ENCODE measurements at places on chromosomes 1 and 21.
A peak's percentile ranks its signal among the peaks of the same experiment; 100 is the strongest.

DNA sequence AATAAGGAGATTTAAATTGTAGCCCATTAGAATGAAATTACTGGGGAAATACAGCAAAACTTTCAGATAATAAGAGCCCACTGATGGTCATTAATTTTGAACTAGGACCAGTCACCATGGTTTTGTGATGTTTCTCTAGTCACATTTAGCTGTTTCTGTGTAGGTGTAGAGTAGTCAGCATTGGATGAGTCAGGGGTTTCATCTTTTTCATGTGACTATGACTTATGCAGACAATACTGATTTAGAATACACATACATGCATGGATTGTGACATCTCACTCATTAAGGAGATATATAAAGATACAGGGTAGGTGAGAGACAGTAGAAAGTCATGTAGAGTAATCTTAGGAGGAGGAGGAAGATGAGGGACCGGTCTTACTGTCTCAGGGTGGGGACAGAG lies 1192.7 kb downstream of the KCNT2 start:
- no peak for DNase-seq

DNA sequence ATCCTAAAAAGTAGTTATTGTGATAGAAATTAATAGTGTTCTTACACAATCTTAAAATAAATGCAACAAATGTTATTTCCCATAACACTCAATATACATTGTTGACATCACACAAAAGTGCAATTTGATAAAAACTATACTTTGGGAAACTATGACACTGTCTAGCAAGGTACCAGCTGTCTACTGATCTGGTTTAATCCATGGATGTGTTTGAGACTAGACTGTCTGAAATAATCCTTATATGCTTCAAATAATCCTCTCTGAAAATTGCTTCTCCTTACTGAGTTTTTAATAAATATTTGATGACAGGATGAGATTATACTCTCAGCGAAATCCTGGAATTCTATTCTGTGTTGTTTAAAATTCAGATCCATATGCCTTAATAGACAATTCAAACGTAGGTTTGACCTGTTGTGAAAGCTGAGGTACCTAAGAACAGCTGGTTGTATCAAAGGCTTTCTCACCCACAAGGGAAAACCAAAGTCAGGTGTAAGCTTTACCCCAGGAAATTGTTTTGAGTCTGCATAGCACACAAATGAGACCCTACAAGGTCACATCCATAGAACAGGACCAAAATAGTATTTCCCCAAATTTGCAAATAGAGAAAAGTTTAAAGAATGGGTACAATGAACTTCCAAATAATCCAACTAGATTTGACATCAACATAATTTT lies 8.8 kb upstream of the GFI1 start:
- no peak for DNase-seq

DNA sequence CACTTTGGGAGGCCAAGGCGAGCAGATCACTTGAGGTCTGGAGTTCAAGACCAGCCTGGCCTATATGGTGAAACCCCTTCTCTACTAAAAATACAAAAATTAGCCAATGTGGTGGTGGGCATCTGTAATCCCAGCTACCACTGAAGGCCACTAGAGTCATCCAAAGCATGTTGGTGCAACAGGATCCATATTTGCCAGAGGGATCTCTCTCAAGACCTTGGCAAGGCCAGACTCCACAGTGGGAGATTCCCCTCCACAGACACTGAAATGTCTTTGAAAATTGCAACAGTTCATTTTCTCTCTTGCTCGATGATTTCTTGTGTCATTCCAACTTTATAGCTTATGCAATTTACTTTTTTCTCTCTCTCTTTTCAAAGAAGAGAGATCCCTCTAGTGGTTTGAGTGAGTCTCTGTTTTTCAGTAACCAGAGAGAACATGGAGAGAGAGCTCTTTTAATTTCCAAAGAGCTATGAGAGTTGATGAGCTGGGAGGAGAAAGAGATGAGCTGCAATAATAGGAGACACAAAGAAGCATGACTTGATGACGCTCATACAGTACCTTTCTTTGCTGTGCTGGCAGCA lies 176.8 kb upstream of the USP25 start:
- DNase-seq, result peak; percentile 26

DNA sequence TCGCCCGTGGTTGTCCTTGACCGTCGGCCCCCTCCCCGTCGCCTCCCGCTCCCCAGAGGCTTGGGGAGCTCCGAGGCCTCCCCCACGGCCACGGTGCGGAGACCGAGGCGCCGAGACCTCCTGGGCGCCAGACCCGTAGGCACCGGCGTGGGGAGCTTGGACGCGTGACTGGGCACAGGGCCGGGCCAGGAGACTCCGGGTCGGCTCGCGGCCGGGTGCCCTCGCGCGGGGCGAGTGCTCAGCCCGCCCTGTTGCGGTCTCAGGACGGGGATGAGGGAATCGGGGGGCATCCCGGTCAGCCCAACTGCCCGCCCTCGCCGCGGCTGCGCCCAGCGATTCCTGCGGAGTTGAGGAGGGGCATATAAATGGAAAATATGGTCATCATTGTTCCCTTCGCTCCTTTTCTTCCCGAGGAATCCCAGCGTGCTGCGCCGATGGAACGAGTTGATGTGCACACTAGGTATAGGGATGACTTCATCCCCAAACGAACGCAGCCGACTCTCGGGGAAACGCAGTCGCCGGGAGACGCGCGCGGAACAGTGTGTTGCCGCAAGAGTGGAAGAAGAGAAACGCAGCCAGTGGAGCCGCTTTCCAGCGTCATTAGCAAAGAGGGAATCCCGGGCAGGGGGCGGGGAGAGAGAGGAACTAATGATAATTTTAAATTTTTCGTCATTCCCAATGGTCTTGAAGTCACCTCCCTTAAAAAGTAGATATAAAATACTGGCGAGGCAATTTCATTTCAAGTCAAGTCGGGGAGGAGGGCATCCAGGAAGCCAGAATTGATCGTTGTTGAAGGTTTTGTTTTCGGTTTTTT lies 747 bp upstream of the ENAH start:
- DNase-seq, result no peak

GRCh38 chr1:98184856-98185255 lies 264.0 kb upstream of the DPYD start:
- DNase-seq, result no peak

- DNase-seq, result no peak
Measured at GRCh38 chr1:176325664-176326063, 118.6 kb upstream of the COP1 start.

DNA sequence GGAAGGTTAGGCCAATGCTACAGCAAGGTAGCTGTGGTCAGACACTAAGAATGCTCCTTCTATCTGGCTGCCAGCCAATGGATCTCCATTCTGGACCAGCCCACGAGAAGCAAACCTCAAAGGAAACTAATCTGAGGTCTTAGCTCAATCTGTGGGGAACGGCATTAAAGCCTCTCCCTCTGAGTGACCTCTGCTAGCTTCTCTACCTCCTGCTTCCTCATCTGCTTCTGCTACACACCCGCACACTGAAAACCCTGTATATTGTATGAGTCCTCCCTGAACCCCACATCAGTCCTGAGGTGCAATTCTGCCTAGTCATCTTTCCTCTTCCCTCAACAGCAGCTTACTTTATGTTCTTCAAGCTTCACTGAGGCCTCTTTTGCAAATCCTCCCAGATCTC lies 6.9 kb upstream of the GALE start:
- DNase-seq, result no peak

DNA sequence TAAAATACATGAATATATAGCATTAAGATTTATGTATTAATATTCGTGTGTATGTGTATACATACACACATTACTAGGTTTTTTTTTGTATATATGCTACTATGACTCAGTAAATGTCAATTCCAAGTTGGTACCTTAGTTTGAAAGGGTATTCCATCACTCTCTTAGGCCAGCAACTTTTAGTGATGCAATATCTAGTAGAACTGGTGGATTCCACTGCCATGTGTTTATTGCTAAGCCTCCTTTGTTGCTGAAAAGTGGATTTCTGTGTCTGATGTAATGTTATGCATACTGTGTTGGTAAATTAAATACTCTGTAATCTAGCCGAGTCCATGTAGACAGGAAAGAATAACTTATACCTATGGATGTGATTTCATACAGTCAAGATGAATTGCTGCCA lies 16.9 kb upstream of the COL11A1 start:
- DNase-seq, result no peak

DNA sequence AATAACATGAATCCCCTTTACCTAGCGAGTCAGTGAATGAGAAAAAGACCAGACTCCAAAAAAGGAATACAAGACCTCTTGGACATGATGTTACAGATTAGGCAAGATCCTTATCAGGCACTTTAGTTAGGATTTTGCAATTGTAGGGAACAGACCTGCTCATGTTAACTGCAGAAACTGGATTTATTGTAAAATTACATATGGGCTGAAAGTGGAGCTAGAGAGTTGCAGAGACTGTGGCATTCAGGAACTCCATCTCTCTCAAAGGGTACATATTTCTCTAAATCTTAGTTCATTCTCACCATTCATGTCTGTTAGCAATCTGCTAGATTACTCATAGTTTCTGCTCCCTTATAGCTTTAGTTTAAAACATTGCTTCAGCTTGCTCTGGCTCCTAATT lies 142.2 kb downstream of the PAPPA2 start:
- DNase-seq, result no peak

DNA sequence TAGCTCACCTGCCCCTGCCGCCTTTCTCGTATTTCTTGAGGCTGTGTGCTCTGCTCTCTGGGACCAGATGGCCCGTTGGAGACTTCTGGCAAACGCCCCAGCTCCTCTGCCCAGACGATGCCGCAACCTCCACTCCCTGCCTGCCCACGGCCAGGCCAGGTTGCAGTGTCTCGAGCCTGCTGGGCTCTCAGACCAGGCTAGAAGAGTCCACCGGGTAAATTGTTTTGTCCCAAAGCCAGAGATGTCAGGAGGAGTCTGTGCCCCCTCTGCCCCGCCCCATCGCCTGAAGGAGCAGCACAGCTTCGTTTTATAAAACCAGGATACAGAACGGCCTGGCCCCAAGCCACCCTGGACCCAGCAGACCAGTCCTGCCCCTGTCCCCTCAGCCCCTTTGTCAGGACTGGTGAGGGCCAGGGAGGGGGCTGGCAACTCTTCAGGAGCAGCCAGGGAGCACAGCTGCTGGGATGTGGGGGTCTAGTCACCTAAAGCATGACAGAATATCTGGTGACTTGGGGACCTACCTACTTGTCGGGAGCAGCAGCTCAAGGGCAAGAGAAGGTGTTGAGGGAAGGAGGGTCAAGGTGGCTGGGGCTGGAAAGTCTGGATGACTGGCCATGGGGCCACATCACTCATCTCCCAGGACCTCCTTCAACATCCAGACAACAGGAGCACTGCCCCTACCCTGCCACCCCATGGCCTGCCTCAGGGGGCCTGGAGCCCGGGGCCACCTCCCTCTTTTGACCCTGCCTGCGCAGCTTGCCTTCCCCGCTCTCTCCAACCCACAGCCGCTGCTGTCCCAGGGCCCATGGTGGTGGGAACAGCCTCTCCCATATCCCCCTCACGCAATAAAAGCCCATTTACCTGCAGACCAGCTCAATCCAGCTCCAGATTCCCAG lies 33.9 kb upstream of the LBR start:
- DNase-seq, result no peak

GRCh38 chr21:45598109-45598508 lies 45.4 kb upstream of the PCBP3 start:
- no peak for DNase-seq

DNA sequence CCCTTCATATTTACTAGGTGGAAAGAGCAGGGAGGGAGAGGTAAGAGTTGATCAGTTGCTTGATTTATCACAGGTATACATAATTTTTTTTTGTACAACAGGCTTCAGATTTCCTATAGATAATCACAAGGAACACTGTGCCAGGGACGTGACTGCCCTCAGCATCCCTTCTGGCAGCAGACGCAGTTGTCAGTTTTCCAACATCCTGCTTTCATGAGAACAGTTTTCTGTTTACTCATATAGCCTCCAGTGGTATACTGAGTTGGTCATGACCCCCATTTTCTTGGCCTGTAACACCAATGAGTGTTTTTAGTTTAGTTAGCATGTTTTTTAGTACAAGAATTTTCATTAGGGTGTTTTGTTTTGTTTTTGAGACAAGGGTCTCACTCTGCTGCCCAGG lies 37.9 kb upstream of the PTPRF start:
- DNase-seq, result no peak

DNA sequence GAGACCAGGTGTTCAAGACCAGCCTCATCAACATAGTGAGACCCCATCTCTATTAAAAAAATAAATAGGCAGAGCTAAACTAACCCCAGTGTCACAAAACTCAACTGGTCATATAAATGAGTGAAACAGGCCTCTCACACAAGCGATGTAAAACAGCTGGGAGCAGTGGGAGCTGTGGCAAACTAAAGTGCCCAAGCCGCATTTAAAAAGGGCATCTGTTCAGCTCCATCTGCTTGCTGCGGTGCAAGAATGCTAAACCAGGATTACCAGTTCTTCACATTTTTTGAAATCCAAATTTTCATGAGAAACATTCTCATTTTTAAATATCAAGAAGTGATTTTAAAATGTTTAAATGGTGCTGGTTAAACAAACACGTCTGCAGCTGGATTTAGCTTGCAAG lies 50.0 kb upstream of the WNT2B start:
- no peak for DNase-seq

GRCh38 chr1:178057912-178058534 lies 35.9 kb upstream of the RASAL2 start:
- no peak for DNase-seq

DNA sequence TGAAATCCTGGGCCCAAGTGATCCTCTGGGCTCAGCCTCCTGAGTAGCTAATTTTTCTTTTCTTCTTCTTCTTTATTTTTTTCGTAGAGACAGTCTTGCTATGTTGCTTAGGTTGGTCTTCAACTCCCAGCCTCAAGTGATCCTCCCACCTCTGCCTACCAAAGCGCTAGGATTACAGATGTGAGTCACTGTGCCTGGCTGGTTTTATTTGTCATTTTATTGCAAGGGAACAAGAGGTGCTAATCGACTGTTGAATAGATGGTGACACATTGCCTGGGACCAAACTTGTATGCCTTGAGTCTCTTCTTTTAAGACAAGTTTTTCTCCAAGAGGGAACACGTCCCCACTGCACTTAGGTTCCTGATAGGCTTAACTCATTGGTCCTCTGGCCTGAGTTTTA lies 20.0 kb upstream of the KLHDC8A start:
- no peak for DNase-seq

GRCh38 chr1:5758000-5758858 lies 234.0 kb downstream of the NPHP4 start:
- no peak for DNase-seq

- DNase-seq, result peak; percentile 22
Measured at GRCh38 chr1:92736395-92736794, 48.5 kb downstream of the EVI5 start.

GRCh38 chr21:45542242-45542666 lies at the start of gene SLC19A1:
TSS of gene SLC19A1 (minus strand) at chr21:45542440. CDS start at chr21:45537959, 4,481 bp downstream.
- peak; percentile 66 for DNase-seq

- DNase-seq, result no peak
Measured at GRCh38 chr1:94350350-94350924, 67.8 kb upstream of the ABCD3 start.

DNA sequence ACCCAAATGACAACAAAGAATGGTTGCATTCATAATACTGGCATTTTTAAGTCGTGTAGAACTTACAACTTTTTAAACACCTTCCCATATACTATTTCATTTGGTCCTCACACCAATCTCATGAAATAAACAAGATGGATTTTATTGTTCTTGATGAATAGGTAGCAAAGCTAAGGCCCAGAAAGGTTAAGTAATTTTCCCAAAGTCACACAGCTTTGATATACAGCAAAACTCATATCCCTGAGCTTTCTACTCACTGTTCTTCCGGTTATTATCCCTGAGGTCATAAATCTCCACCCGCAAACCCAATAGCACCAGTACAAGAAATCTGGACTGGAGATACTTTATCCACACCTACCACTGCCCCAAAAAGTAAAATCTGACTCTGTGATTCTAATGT lies 186.2 kb downstream of the RUNX1 start:
- DNase-seq, result no peak
